AG09309 (cell line): ENCODE measurements at places on chromosomes 3 and 15.
A peak's percentile ranks its signal among the peaks of the same experiment; 100 is the strongest.

DNA sequence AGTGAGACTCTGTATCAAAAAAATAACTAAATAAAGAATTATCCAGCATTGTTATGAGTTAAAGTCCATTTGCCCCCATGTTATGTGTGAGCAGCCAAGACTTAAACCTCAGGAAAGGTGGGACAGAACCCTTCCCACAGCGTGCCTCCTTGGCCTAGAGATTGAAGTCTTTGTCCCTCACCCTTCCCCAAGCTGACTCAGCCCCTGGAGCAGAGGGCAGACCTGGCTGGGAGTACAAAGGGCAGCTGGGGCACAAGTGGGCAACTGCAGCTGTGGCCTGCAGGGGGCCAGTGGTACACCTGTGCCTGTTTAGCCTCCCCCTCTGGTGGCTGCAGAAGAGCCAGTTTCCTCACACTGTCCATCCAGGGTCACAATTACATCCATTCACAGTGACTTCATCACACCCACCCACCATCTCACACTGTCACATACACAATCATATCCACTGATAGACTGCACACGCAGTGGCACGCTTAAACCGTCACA lies 940 bp upstream of the ACY1 start:
- no peak for DNase-seq

GRCh38 chr15:50544368-50544767 lies 2.1 kb downstream of the USP50 start:
- DNase-seq = no peak

DNA sequence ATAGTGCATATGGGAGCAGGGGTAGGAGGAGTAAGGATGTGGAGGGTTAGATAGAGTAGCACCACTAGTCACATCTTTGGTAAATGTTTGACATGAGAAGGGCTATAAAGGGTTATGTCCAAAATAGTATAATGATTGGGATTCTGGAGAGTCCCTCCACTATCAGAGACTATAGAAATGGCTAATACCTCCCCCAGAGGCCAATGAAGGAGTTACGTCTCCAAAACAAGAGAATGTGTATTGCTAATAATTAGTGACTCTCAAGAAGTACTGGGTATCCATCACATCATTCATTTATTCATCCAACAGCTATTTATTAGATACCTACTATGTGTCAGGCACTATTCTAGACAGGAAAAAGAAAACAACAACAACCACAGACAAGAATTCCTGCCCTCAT lies 203.7 kb upstream of the UMPS start:
- no peak for DNase-seq

GRCh38 chr3:148727231-148727630 lies 29.5 kb downstream of the AGTR1 start:
- no peak for DNase-seq

DNA sequence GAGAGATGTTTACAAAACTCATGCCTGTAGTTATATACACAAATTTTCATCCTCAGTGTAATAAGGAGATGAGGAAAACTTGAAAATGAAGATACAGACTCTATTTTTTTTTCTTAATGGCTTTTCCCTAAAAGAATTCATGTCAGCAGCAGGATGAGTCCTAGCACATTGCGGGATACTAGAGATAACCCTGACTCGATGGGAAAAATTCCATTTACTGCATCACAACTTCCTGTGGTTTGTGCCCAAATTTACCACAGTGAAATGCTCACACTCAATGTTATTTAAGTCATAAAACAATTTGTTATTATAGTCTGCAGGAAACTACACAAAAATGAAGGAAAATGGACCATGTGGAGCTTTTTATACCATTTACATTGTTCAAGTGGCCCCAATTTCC lies 581.9 kb upstream of the ZNF717 start:
- peak; percentile 57 for DNase-seq

GRCh38 chr3:25007974-25008658 lies 419.9 kb upstream of the RARB start:
- DNase-seq = peak; percentile 14

DNA sequence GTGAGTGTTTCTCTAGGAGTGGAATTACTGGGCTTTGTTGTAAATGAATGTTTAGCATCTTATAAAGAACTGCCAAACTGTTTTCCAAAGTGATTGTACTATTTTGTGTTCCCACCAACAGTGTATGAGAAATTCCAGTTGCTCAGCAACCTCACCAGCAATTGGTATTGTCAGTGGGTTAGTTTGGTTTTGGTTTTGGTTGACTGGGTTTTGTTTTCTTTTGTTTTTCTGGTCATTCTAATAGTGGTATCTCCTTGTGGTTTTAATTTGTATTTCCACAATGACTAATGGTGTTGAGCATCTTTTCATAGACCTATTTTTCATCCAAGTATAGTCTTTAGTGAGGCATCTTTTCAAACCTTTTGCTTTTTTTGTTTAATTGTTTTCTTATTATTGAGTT lies 27.1 kb downstream of the FILIP1L start:
- DNase-seq = no peak

DNA sequence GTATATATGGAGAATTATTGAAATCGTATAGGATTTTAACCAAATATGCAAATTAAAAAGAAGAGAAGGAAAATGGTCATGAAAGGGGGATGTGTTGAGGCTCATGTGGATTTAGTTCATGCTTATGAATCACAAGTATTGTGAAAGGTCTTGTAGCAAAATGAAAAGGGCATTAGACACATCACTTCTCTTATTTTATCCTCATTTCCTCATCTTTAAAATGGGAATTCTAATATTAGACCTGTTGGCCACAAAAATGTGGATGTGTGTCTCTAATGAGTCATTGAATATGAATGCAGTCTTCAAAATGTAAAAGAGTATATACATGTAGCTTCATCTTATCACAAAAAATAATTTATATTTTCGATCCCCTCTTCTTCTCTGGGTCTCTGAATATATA lies 14.9 kb upstream of the ALCAM start:
- no peak for DNase-seq

DNA sequence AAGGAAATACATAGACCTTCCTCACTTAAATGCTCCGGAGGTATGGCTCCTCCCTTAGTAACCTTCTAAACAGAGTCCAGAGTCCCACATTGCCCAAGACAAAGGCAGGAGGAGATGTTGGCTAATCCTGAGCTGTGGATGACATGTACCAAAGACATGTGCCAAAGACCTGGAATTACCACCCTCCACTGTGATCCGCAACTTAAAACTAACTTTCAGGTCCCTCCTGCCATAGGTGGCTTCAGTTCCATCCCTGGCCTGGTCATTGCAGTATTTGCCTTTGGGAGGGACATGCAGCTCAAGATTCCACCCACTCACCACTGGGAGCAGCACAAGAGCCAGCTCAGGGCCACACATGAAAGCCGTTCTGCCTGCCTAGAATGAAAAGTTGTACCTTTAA lies 28.0 kb downstream of the MYZAP start:
- no peak for DNase-seq

GRCh38 chr3:105848821-105849220 lies 20.0 kb downstream of the CBLB start:
- DNase-seq = no peak

- no peak for DNase-seq
Measured at GRCh38 chr15:37370941-37371340, 270.6 kb upstream of the MEIS2 start.

DNA sequence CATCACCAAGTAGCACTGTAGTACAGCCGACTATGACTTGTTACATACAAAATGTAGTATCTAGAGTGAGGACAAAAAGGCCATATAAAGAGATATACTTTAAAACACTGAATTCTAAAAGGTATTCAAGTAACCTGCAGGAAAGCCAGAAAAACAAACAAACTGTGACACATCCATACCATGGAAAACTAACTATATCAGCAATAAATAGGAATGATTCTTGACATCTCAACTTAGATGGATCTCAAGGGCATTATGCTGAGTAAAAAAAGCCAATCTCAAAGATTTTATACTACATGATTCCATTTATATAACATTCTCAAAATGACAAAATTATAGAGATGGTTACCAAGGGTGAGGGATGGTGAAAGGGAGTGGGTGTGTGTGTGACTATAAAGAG lies 143.0 kb downstream of the PEAK1 start:
- DNase-seq = no peak

DNA sequence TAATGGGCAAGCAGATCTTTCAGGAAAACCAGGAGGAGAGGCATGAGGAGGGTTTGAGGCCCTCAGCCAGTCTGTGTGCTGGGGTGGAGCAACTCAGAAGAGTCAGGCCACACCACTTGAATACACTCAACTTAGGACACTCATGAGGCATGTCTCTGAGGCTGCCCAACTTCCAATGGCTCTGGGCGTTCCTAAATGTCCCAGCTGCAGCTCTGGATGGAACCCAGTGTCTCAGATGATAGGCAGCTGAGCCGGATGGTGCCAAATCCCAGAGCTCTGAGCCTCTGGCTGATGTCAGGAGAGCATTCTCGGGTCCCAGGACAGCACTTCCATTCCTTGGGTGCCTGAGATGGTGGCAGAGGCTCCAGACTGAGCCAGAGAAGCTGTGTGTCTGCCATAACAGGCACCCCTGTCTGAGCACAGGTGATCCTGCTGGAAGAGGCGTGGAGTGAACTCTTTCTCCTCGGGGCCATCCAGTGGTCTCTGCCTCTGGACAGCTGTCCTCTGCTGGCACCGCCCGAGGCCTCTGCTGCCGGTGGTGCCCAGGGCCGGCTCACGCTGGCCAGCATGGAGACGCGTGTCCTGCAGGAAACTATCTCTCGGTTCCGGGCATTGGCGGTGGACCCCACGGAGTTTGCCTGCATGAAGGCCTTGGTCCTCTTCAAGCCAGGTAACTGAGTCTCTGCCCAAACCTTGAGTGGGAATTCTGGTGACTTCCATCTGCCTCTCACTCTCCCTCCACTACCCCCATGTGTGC lies 2.8 kb downstream of the NR2E3 start:
- no peak for DNase-seq

GRCh38 chr15:33754242-33754641 lies 214.1 kb upstream of the CHRM5 start:
- DNase-seq = no peak

- no peak for DNase-seq
Measured at GRCh38 chr15:68295014-68295805, 17.7 kb downstream of the FEM1B start.

DNA sequence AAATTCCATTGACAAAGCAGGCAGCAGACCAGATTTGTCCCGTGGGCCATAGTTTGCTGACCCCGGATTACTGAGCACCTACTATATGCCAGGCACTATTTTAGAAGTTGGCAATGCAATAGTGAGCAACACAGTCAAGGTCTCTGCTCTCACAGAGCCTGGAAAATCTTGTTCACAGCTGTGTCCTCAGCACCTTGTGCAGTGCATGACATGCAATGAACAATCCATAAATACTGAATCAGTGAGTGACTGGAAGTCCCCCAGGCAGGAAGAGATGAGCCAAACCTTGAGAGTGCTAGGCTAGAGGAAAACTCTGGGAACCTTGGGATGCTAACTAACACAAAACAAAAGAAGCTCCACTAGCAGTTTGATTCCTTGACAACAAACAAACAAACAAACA lies 14.4 kb downstream of the TM4SF1 start:
- no peak for DNase-seq

GRCh38 chr15:39100106-39100660 lies 480.7 kb upstream of the THBS1 start:
- DNase-seq = no peak

DNA sequence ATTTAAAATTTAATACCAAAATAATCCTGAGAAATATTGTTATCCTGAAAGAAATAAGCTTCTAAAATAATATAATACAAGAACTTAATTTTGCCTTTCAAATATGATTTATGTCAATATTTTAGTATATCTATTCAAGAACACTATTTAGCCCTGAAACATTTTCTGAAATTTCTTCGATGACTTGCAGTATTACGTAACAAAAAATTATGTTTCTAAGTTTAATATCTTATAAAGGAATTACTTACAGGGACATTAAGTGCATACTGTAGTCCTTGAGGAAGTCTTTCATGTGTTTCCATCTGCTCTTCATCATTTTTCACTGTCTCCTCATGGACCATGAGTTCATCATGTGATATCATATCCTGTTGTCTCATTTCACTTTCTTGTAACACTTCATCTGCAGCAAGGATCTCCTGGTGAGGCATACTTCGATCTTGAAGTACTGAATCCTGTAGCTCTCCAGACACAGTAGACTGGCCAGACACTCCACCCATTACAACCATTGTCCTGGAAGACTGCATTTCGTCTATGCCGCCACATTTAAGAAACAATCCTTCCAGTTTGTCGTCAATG lies 62.0 kb downstream of the ZNF148 start:
- no peak for DNase-seq

- no peak for DNase-seq
Measured at GRCh38 chr3:143486611-143487010, 361.7 kb downstream of the SLC9A9 start.

DNA sequence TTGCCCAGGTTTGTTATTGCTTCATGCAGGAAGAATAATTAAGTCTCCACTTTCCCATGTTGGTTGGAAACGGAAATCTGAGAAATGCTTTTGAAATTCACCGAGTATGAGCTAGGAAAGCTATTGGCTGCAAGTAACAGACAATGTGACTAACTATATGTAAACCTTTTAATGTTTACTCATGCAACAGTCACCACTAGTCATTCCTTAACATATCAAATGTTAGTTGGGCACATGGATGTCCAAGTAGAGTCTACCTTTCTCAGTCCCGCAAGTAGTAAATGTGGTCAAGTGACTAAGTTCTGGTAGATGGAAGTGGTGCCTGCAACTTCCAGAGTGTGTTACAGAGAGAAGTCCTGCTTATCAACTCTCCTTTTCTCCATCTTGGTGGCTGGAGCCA lies 52.5 kb downstream of the KLF15 start:
- DNase-seq = no peak

GRCh38 chr3:65436580-65436979 lies 602.1 kb downstream of the MAGI1 start:
- DNase-seq = no peak

DNA sequence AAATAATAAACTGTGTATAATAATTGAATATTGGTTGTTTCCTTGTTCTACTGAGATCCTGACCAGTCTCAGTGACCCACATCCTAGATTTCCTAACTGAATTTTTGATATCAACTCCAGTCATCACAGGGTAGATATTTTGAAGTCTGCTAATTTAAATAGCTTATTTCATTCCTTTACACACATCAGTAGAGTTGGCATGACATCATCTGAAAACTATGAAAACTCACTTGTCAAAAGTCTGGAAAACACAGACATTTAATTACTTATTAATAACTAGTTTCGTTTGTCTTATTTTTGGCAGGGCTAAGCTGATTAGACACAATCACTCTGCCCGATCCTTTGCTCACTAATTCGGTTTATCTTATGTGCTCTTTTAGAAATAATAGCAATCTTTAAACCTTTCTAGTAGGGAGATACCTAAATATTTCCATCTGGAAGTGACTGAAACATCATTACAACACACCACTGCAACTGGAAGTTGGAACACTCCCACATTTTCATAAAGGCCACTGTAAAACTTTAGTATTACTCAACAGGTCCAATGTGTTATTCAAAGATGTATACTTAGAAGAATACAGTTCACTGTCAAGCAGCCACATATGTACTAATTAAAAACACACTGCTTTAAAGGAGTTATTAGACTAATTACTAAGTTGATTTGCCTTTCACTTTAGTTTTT lies 198.4 kb upstream of the ZNF717 start:
- peak; percentile 37 for DNase-seq

GRCh38 chr15:68710536-68710935 lies 110.2 kb downstream of the ANP32A start:
- no peak for DNase-seq
